ENCODE measurements at places on chromosomes 1 and 21.
A peak's percentile ranks its signal among the peaks of the same experiment; 100 is the strongest.

GRCh38 chr1:33222381-33222780 lies 33.9 kb upstream of the ZNF362 start:
- H3K4me1 ChIP-seq: peaks cover 2% of the 10 kb centered on the region
- H3K27ac ChIP-seq: no peak overlapping the region
- H3K4me3 ChIP-seq: no peak overlapping the region
- no peaks in the 10 kb centered on the region for H3K27me3 ChIP-seq
- no peak for DNase-seq
- peaks cover 2% of the 10 kb centered on the region for H3K36me3 ChIP-seq

- H3K4me1 ChIP-seq: peaks cover 25% of the 10 kb centered on the region
- no peaks in the 10 kb centered on the region for H3K27me3 ChIP-seq
- DNase-seq: no peak
- H3K4me3 ChIP-seq: no peak overlapping the region
Observed at GRCh38 chr1:12499539-12500240, 118.3 kb downstream of the DHRS3 start.

- no peak overlapping the region for H3K4me3 ChIP-seq
- H3K36me3 ChIP-seq: peaks cover 21% of the 10 kb centered on the region
- no peaks in the 10 kb centered on the region for H3K27me3 ChIP-seq
- DNase-seq: no peak
Observed at GRCh38 chr1:168470901-168471431, 72.8 kb downstream of the XCL2 start.

DNA sequence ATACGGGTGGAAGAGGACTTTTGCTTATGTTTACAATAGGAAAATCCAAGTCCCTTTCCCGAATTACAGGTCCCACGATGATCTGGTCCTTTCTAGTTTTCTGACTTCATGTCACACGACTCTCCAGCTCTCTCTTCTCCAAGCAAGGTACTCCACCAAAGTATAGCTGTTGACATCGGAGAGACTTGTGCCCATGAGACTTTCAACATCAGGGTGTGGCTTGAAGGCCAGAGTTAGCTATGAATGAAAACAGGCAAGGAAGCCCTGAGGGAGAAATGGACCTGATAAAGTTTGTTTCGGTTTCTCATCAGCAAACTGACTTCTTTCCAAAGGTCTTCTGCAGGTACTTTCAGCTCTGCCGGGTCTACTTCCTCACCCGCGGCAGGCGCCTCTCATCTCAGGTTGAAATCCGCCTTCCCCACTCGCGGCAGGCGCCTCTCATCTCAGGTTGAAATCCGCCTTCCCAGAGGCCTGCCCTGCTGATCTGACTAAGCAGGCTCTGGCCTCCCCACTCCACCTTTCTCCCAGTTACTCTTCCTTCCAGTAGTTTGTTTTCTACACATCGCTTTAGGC lies 2.1 kb upstream of the PER3 start:
- H3K36me3 ChIP-seq: peaks cover 12% of the 10 kb centered on the region
- H3K4me1 ChIP-seq: peaks cover 16% of the 10 kb centered on the region
- peak overlapping the region; percentile 2 for H3K27ac ChIP-seq
- peak overlapping the region; percentile 60 for H3K4me3 ChIP-seq
- peaks cover 15% of the 10 kb centered on the region for H3K27me3 ChIP-seq

DNA sequence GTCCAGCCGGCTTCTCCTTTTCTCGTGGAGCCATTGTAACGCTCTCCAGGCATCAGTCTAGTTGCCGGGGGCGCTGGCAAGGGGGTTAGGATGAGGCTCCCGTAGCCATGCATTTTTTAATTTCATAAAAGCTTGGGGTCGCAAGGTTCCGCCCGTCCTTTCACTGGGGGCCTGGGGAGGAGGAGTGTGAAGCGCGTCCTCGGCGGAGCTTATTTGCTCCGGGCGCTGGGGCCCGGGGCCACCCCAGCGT lies 1.6 kb downstream of the ADGRL2 start:
- DNase-seq: no peak
- H3K27ac ChIP-seq: no peak overlapping the region
- peaks cover 2% of the 10 kb centered on the region for H3K4me1 ChIP-seq
- no peaks in the 10 kb centered on the region for H3K36me3 ChIP-seq

DNA sequence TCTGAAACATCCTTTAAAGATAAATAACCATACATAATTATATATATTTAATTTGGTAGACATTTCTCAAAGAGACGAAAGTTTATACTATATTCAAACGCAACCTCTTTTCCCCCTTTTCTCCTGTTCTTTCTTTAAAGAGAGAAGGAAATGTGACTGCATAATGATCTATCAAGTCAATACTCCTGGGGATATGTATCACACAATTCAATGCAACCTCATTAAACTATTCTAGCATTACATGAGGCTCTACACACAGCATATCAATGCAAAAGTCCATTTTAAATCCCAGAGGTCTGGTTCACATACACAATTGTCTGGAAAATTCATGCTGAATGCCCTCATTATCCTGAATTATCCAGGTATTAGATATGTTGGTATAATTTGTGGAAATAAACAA lies 330.7 kb downstream of the LMX1A start:
- H3K36me3 ChIP-seq: no peaks in the 10 kb centered on the region
- no peak for DNase-seq
- no peak overlapping the region for H3K27ac ChIP-seq
- no peak overlapping the region for H3K4me3 ChIP-seq
- no peaks in the 10 kb centered on the region for H3K27me3 ChIP-seq
- H3K4me1 ChIP-seq: no peaks in the 10 kb centered on the region

DNA sequence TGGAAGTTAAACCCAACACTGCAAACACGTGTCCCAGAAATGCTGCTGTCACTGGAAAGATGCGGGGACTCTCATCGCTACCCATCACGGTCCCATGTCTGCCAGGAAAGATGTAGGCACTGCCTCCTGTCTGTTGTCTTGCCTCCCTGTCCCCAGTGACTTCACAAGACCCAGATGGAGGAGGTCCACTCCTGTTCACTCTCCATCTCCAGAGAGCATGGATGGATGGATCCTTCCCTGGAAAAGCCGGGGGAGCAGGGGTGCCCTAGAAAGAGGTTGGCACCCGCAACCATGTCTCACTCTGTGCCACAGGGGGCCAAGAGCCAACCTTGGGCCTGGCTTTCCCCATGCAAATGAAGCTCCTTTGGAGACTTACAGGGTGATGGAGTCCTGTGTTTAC lies 135.5 kb downstream of the GLIS1 start:
- no peaks in the 10 kb centered on the region for H3K27me3 ChIP-seq
- no peak for DNase-seq
- no peak overlapping the region for H3K4me3 ChIP-seq
- H3K4me1 ChIP-seq: no peaks in the 10 kb centered on the region
- H3K27ac ChIP-seq: no peak overlapping the region
- H3K36me3 ChIP-seq: no peaks in the 10 kb centered on the region

GRCh38 chr1:234218078-234218477 lies 155.2 kb upstream of the COA6 start:
- peaks cover 11% of the 10 kb centered on the region for H3K4me1 ChIP-seq

GRCh38 chr1:41547781-41548560 lies 63.5 kb upstream of the EDN2 start:
- H3K27me3 ChIP-seq: no peaks in the 10 kb centered on the region
- no peak overlapping the region for H3K27ac ChIP-seq
- DNase-seq: no peak
- no peak overlapping the region for H3K4me3 ChIP-seq

All from T-helper 2 cell treated with Interferon-gamma antibody and Interleukin-4, amounts not matched to agents 5 μg/mL and 100 μg/mL, for 36 hours (primary cell).